ENCODE measurements at places on chromosomes 3 and 15.

GRCh38 chr3:120410116-120410515 is 40.7 kb downstream of the FSTL1 start:
- no peak for DNase-seq

GRCh38 chr3:52213901-52214300 is 11.5 kb downstream of the TLR9 start:
- no peak for DNase-seq

GRCh38 chr15:87682527-87682926 is 574.0 kb downstream of the NTRK3 start:
- no peak for DNase-seq

DNA sequence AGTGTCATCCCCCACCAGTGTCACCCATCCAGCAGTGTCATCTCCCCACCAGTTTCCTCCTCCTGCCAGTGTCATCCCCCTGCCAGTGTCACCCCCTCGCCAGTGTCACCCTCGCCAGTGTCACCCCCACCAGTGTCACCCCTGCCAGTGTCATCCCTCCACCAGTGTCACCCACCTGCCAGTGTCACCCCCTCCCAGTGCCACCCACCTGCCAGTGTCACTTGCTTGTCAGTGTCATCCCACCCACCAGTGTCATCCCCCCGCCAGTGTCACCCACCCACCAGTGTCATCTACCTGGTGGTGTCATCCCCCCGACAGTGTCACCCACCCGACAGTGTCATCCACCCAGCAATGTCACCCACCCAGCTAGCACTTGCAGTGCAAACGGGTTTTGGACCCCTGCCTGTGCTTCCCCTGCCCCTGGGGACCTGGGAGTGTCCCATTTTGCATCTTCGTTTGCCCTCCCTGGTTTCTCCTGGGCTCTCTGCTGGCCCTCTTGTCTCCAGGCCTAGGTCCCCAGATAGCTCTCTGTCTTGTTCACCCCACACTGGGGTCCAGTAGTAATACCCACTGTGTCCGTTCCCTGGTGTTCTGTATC is 99.8 kb upstream of the PRR20G start:
- DNase-seq = no peak

DNA sequence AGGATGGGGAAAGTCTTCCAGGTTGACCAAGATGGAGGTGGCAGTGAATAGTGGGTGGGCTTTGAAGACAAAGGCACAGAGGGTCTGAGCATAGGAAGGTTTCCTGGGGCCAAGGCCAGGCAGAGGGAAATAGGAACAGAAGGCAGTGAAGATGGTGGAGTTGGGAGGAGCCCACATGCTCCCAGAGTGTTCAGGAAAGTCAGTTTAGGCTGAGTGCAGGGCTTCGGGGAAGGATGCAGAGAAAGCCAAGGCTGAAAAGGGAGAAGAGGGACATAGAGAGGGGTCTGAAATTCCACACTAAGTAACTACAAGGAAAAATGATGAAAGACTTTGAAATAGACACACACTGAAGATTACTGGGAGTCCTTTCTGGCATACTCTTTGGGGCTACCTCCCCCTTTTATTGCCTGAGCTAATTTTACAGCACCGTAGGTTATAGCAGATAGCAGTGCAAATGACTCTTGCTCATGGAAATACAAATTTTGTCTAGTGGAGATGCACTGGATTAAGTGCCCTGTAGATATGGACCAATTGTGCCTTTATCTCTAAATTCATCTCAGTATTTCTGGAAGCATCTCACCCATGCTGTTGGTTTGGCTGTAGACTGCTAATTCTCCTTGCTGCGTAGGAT is 3.8 kb downstream of the CX3CR1 start:
- DNase-seq = no peak

DNA sequence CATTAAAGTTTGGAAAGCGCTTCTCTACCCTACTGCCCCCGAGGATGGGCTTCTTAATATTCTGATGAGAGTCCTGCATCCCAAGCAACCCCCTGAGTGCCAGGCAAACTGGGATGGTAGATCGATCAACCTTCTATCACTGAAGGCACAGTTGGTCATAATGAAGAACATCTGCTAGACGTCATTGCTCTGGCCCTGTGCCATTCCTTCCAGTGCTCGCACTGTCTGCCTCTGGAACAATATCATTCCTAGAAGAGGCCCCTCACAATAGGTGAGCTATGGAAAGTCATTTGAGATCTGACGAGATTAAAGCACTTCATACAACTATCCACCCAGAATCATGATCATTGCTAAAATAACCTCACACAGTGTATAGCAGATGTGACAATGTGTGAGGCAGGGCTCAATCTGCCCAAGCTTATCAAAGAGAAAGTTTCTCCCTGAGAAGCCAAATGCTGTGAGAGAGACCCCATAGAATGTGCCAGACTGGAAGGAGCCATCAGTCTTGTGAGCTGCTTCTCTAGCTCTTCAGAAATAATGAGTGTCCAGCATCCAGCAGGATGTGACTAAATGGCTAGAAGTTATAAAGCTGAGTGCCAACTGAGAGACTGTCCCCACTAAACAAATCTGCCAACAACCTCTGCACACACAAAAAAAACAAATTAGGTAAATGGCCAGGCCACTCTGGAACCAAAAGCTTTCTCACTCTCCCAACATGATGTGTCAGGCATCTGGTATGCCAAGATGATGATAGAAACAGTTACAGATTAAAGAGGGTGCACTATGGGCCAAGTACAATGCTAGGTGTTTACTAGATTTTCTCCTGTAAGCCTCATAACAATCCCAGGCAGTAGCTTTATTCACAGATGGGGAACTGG is 165.5 kb downstream of the NECTIN3 start:
- no peak for DNase-seq

DNA sequence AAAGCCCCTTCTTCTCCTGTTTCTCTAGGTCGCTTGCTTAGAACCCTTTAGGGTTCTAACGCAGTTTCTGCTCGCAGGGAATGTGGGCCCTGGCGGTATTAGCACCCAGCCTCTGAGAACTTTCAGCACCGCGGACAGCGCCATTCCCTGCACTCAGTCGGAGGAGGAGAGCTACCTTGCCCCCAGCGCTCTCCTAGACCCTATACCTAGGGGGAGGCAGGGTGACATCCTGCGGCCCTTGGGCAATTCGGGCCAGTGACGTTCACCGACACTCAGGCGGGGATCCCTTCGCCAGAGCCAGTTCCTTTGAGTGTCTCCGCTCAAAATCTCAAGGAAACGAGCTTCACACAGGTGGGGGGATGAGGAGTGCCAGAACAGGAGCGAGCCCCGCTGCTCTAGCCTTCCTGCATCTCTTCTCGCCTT is 1.3 kb downstream of the SLC7A14 start:
- DNase-seq = peak; percentile 35

DNA sequence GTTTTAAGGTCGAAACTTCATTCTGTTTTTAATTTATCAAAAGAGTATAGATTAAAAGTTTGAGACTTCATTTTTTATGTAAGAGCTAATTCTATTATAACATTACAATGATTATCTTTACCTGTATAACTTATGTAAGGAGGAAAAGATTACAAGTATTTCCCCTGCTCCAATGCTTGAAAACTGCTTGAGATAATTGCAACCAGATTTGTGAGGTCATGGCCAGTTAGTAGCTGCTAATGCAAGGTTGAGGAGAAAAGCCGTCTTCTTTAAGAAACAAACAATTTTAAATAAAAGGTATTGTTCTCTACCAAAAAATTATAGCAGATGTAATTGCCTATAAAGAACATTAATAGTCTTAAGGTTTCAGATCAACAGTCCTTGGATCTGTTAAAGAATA is 208.3 kb upstream of the UBE2E2 start:
- DNase-seq = no peak

DNA sequence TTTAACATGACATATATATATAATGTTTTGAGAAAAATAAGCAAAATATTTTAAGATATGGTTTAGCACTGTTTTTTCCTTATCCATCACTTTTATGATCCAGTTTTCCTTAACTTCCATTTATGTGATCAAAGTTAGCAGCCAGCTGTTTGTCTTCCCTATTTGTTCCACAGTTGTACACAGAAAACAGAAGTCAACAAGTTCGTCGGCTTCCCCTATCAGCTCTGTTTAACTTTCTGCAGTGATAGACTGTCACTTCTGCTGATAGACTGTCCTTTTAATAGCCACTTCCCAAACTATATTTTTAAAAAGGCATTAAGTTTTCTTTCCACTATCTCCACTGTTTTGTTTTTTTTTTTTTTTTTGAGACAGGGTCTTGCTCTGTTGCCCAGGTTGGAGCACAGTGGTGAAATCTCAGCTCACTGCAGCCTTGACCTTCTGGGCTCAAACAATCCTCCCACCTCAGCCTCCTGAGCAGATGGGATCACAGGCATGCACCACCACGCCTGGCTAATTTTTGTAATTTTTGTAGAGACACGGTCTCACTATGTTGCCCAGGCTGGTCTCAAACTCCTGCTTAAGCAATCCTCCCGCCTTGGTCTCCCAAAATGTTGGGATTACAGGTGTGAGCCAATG is 7.2 kb downstream of the FSD2 start:
- DNase-seq = no peak

DNA sequence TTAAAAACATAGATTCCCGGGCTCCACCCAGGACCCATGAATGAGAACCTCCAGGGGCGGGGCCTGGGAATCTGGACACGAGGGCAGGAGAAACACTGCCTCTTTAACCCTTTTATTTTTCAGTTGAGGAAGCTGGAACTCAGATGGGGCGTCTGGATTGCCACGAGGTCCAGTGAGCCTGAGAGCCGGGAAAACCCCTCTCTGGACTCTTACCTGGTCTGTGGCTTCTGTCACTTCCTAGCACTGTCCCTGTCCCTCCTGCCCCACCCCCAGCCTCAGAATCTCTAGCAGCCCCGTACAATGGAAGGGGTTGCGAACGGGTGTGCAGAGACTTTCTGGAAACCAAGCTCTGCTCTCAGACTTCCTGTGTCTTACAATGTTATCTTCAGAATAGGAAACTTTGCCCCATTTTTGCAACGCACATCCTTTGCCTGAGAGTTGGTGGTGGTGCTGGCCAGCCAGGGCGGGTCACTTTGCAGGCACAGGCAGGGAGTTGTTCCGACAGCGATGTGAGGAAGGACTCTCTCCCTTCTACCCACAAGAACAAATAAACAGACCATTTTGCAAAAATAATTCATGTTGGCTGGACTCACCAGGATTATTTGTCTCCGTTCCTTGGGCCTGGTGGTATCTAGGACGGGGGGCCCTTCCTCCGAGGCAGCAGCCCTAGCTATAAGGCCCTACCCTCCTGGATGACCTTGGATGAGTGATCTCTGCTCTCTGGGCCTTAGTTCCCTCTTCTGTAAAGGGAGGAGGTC is 59.1 kb downstream of the SMAD6 start:
- no peak for DNase-seq

- no peak for DNase-seq
These were observed 243.3 kb upstream of the COL8A1 start for GRCh38 chr3:99394831-99395778.

DNA sequence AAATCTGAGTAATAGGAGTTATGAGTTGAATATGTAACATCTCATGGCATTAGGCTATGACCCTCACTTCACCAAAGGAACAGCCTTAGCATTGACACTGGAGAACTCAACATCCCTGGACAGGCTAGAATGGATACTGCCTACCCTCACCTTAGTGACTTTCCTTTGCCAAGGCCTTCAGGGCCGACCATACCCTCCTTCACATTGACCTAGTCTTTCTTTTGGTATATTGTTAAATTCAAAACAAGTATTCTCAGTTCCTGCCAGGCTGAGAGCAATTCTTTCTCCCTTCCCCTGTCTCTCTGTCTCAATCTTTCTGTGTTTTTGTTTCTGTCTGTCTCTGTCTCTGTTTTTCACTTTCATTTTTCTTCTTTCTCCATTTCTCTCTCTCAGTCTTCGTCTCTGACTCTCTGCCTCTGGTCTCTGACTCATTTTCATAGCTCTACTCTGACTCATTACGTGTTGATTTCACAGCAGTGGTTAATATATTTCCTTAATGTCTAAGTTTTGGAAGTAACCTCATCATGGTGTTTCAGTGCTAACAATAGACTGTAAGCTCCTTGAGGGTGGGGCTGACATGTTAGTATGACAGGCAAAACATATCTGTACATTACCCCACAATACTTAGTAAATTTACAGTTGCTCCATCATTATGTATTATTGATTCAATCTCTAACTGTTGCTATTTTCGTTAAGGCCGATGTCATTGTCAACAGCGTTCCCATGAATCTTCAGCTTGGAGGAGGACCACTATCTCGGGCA is 32.5 kb downstream of the PARP15 start:
- DNase-seq = no peak

- DNase-seq = no peak
These were observed 23.7 kb downstream of the CNTN3 start for GRCh38 chr3:74590620-74591262.

GRCh38 chr3:9879830-9880549 is at the start of gene CIDEC:
TSS of gene CIDEC (minus strand) at chr3:9880253. CDS start at chr3:9878486, 1,767 bp downstream.
- no peak for DNase-seq

DNA sequence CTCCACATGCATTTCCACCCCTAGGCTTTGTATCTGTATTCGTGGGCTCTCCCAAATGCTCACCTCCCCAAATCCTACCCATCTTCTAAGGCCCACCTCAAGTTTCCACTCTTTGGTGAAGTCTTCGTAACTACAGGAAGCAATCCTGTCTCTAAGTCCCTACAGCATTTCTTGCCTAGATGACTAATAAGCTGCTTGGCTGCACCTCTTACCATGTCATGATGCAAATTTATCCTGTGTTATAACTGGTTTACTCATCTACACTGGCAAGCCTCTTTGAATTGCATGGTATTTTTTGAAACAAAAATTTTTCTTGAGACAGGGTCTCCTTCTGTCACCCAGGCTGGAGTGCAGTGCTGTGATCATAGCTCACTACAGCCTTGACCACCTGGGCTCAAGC is 73.3 kb downstream of the SETMAR start:
- no peak for DNase-seq

DNA sequence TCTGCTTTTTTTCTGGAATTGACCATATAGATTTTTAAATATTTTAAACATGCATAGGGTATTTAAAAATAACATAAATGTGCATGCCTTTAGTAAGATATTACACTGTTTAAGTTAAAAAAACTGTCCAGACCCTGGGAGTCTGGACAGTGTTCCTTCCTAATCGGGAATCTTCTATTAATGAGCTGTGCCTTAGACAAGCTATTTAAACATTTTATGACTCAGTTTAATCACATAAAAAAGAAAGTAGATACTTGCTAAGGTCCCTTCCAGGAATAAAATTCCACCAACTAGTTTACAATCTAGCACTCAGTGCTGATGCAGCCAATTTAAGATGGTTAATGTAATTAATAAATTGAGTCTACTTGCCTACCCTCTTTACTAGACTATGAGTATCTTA is 140.4 kb upstream of the DPH6 start:
- DNase-seq = no peak

GRCh38 chr3:123104550-123104949 is 37.7 kb downstream of the PDIA5 start:
- DNase-seq = no peak

Data from stimulated activated CD4-positive, alpha-beta T cell treated with anti-CD3 and anti-CD28 coated beads, Interleukin-15, amount 100 ng/mL, for 48 hours (primary cell).